Activated CD4-positive, CD25-positive, alpha-beta regulatory T cell treated with anti-CD3 and anti-CD28 coated beads, Interleukin-2, amount 50 U/mL, for 72 hours (primary cell): ENCODE measurements at places on chromosomes 16 and 17.

- no peak for DNase-seq
Observed at GRCh38 chr17:20995873-20996723, 46.7 kb downstream of the USP22 start.

DNA sequence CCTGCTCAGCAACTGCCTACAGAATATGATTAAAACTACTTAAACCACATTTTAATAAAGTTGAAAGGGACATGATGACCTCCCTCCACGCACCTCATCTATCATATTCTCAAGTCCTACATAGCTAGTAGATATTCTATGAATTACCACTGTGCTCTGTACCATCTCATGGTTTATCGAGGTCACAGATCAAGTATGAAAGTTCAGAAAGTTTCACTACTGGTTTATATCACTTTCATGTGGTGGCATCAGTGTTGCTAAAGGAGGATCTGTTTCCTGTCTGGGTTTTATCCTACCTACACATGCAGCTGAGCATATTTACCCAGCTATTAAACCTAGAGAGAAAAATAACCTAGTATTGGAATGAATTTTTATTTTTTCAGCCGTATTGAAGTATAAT, 214.9 kb upstream of the MON1B start:
- no peak for DNase-seq

DNA sequence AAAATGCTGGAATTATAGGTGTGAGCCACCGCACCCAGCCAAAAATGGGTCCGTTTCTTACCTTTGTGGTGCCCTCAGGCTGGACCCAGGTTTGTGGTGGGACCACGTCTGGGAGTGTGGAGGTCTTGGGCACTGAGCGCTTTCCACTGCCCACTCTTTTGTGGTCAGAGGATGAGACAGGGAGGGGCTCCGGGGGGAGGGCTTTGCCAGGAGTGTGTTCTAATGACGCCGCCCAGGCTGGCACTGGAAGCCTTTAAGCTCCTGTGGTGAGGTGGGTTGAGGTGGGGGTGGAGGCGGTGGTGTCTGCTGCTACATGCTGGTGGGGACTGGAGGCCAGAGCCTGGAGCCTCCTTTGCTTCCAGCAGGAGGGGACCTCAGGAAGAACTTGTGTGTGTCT, 12.8 kb upstream of the ADCY7 start:
- DNase-seq: no peak

DNA sequence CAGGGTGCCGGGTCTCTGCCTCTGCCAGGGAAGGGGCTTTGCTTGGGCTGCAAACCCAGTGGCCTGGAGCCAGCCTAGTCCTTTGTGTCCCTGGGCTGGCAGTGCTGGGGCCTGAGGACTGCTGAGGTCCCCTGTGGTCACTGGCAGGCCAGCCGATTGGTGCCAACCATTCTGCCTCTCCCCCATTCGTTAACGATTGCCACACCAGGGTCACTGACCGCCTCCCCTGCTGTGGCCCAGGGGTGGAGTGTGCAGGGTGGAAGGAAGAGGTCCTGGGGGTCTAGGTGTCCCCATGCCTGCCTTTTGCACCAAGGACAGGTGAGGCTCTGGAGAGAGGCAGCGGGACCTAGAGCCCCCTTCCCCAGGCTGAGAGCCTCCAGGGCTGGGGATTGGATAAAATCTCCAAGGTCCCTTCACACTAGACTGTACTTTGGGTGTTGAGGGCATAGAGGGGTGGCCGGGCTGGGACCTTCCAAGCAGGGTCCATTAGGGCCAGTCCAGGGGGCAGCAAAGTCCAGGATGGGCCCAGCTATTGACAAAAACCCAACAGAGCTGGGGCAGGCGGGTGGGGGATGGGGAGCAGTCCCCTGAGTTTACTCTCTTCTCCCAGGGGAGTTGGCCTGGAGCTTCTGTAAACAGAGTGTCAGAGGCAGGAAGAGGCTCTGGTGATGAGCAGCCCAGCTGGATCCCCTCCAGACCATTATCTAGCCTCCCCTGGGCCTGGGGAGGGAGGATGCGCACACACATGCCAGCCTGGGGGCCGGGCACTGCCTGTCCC, 1.1 kb downstream of the VASN start:
- DNase-seq: no peak

- no peak for DNase-seq
Observed at GRCh38 chr17:73165616-73166404, 1.0 kb downstream of the SSTR2 start.

GRCh38 chr16:85166699-85167588, 54.7 kb upstream of the CIBAR2 start:
- DNase-seq: no peak
